ENCODE measurements at places on chromosomes 4 and X.

DNA sequence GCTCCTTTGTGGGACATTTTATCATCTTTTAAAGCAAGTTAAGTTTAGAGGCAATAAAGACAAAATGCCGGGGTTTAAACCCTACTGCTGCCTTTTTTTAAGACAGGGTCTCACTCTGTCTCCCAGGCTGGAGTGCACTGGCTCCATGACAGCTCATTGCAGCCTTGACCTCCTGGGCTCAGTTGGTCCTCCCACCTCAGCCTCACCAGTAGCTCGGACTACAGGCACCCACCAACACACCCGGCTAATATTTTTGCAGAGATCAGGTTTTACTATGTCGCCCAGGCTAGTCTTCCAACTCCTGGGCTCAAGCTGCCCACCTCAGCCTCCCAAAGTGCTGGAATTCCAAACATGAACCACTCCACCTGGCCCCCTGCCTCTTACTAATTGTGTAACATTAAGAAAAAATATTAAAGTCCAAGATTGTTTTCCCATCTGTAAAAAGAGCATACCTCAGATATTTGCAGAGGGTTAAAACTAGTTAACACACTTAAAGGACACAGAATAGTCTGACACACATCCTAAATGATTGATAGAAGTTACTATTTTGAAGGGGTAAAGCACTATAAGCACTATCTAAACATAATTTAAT, 9.8 kb downstream of the HNRNPD start:
- no peak for DNase-seq

- DNase-seq = no peak
Observed at GRCh38 chr4:169207436-169208089, 63.2 kb downstream of the SH3RF1 start.

GRCh38 chr4:184937030-184937710, 81.1 kb upstream of the HELT start:
- DNase-seq = no peak

GRCh38 chr4:125316791-125317524, 2.2 kb downstream of the FAT4 start:
- DNase-seq = no peak

DNA sequence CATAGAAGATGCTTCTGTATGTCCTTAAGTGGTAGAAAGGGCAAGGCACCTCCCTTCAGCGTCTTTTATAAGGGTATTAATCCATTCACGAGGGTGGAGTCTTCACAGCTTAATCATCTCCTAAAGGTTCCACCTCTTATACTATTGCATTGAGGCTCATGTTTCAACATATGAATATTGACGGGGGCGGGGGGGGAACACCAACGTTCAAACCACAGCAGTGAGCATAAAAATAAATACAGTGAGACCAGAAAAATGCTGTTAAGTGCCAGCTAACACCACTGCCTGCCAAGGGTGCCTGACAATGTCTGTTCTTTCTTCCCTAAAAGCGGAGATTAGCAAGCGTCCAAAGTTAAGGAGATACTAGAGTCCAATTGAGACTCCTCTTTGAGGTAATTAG, 323.3 kb downstream of the STK32B start:
- DNase-seq = no peak

- DNase-seq = no peak
Observed at GRCh38 chr4:78704981-78705683, 71.0 kb upstream of the BMP2K start.

- DNase-seq = no peak
Observed at GRCh38 chrX:69027181-69028005, 137.9 kb downstream of the PJA1 start.

- no peak for DNase-seq
Observed at GRCh38 chr4:38106886-38107514, 146.8 kb downstream of the PTTG2 start.

DNA sequence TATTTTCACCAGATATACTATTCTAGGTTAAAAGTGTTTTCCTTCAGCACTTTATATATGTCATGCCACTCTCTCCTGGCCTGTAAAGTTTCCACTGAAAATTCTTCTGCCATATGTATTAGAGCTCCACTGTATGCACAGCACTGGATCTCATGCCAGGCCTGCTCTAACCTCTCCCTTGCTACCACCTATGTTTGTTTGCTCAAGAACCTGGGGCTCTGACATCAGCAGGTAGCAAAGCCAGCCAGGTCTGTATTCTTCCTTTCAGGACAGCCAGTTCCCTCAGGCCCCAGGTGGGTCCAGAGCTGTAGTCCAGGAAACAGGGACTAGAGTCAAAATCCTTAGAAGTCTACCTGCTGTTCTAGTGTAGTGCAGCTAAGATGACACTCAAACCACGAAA, 19.1 kb upstream of the MUC7 start:
- DNase-seq = no peak

DNA sequence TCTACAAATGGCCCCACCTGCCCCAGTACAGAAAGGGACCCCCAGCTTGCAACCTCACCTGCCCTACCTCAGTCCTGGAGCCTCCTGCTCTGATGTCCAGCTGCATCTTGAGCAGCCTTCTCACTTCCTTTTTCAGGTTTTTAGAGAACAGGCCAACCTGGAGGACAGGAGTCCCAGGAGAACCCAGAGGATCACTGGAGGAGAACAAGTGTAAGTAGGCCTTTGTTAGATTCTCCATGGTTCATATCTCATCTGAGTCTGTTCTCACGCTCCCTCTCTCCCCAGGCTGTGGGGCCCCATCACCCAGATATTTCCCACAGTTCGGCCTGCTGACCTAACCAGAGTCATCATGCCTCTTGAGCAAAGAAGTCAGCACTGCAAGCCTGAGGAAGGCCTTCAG, 3.6 kb downstream of the MAGEA11 start:
- DNase-seq = no peak

DNA sequence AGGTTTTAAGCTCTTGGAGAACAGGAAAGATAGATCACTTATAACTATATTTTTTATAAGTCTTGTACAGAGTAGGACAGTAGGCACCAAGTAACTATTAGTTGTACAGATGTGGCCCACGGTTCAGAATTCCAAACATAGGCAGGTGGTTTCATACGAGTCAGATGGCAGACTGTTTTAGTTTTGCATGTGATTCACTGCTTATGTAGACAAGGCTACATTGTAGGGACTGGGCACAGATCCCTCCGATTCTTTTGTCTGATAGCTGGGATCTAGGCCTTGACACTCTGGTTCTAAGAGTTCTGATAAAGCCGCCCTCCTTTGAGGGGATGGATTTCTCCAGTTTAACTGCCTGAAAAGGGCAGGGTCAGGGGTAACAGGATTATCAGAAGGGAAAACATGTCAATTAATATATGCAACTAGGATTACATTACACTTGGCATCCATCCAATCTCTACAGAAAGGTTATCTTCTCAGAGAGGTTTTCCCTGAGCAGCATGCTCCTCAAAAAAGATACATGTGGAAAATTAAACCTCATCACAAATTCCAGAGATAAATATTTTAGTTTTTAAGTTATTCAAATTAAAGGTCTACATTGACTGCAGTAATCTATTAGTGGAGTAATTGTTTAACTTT, 87.8 kb downstream of the SPRY1 start:
- DNase-seq = no peak

GRCh38 chr4:145130788-145131399, 32.8 kb downstream of the ABCE1 start:
- DNase-seq = no peak

GRCh38 chrX:134186362-134187121, 50.4 kb upstream of the CCDC160 start:
- no peak for DNase-seq

GRCh38 chr4:76556452-76556851, 121.4 kb downstream of the SHROOM3 start:
- DNase-seq = no peak

DNA sequence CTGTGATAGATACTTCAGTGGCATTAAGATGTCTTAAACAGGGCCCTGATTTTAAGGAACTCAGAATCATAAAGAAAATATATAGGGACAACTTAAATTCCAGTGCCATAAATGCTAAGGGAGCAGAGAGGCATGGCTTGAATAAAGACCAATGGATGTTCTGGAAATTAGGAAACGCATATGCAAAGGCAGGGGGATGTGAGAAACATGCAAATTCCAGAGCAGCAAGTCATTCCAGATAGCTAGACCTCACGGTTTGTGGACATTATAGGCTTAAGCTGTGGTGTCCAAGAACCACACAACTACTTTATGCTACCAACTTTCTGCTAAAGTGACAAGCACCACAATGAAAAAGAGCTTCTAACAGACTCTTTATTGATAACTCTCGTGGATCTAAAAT, 132.6 kb upstream of the ANK2 start:
- no peak for DNase-seq

- DNase-seq = no peak
Observed at GRCh38 chrX:135424469-135424868, 2.7 kb downstream of the SMIM10L2A start.

GRCh38 chrX:22313766-22314165, 41.1 kb downstream of the CBLL2 start:
- no peak for DNase-seq
